ENCODE measurements at places on chromosomes 13 and 19.

GRCh38 chr19:27779954-27780353 lies 1433.0 kb downstream of the UQCRFS1 start:
- no peak for DNase-seq

GRCh38 chr13:29539856-29540255 lies 55.6 kb downstream of the SLC7A1 start:
- DNase-seq = no peak

DNA sequence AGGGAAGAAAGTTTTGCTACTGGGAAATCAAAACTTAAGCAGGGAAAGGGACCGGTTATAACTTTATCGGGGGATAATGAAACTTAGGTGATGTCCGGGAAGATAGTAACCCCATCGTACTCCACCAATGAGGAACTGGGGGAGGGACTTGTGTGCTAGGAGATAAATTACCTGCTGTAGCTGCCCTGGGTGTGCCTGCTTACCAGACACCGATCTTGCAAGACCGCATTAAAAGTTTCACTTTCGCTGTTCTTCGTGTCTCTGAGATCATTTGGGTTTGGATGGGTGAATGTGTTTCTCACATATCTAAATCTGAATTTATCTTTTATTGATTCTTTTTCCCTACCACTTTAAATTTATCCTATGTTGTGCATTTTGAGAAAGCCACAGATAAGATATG lies 381.4 kb downstream of the SLITRK6 start:
- DNase-seq = no peak

GRCh38 chr19:13781547-13781946 lies 7.3 kb downstream of the C19orf53 start:
- no peak for DNase-seq

DNA sequence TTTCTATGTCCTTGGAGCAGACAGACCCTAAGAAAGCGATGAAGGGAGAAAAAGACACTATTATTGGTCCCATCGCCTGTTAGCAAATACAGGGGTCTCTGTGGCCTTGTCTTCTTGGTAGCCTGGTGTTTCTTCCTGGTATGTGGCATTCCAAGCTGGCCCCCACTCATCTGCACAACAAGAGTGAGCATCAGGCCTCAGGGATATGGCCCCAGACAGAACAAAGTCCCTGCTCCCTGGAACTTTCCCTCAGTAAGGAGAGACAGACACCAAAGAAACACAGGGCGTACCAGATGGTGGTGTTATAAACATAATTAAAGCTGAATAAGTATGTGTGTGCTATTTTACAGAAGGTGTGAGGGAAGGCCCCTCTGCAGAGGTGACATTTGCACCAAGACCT lies 48.2 kb upstream of the KPNA3 start:
- DNase-seq = no peak

DNA sequence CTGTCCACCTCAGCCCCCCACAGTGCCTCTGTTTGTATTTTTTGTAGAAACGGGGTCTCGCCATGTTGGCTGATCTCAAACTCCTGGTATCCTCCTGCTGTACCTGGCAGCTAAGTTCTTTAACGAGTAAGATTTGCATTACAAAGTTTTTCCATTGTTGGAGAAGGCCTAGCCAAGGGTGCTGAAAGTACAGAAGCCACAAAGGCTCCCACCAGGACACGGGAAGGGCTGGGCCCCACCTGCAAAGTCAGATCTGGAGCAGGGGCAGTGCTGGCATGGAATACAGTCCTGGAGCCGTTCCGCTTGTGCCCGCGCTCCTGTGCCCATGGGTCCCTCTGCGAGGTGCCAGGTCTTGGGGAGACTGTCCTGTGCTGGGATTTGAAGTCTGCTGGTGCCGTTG lies 12.1 kb downstream of the FZR1 start:
- no peak for DNase-seq

DNA sequence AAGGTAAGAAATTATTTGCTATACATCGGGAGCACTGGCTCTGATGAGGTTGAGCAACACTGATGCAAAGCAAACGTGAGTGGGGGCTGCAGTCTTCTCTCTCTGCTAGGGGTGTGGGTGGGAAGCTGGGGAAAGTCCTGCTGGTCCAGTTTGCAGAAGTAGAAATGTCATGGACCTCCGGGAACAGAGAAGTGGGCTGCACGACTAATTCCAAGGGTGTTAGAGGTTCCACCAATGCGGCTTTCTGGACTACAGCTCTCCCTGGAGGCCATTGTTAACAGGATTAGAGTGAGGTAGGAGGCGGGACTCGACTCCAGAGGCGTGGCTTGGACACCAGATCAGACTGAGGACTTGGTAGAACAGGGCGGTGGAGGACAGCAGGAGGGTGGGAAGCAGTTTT lies 5.7 kb upstream of the FBXO27 start:
- DNase-seq = no peak

GRCh38 chr13:52882785-52883184 lies 34.3 kb upstream of the PCDH8 start:
- no peak for DNase-seq

DNA sequence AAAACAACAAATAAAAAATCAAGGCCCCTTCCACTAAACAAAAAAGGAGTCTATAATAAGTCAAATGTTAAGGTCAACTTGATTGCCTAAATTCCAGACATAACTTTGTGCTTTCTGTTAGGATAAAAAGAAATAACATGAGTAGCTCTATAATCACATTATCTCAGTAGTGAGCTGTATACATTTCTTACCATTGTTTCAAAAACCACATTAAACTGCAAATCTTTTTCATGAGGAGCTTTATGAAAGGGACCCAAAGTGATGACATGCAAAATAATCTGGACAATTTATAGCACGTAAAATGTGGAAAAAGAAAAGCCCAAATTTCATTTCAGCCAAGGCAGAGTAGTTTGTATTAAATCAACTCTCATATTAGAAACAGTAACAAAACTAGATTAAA lies 269.2 kb downstream of the KLF12 start:
- no peak for DNase-seq

DNA sequence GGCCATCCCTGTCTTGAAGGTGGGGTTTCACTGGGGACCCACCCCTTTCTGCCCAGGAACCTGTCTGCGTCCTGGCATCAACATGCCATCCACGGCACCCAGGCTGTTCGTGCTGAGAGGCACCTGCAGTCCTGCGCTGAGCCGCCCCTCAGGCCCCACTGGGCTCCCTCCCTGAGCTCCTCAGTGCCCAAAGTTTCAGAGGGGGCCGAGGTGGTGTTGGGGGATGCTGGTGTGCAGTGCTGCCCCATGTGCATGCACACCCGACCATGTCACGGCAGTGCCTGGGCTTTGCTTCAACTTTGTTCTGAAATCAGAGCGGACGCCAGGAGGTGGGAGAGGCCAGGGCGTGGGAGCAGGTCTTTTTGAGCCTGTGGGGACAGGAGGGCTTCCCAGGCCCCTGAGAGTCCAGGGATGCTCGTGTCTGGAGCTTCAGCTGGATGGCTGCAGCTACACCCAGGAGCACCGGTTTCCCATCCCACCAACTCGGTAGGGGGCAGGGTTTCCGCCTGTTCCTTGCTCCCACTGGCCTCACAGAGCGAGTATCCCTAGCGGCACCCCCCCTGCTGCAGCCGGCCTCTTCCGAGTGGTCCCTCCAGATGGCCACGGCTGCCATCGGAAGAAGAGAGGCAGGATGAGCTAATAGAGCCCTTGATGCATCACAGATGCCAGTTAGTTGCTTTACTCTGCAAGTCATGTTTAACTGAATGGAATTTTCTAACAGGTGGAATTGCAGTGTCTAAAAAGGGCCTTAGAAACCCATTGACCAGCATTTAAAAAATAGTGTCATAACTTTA lies 44.0 kb downstream of the WDFY2 start:
- DNase-seq = no peak

DNA sequence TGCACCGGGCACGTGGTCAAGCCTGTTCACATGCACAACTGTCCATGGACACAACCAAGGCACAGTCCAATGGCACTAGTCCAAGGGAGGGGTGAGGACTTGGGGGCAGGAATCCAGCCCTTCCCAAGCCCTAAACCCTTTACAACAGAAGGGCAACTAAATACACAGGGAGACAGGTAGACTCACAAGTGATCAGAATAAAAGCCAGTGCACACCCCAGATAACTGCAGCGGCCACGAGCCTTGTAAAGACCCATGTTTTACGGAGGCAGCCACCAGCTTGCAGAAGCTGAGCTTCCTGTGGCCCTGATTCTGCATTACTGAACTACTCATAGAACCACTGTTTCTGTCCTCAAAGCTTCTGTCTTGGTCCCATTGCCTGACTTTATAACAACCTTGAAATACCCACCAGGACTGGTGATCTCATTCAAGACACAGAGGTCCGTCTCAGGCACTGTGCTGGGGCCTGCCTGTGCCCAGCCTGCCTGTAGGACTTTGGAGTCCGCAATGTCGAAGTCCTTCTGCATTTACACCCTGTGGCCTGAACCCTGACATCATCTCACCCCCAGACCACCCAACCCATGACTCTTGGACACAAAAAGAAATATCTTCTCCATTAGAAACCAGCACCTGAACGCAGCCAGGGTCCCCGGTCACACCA lies 181.2 kb downstream of the COL4A1 start:
- DNase-seq = no peak

DNA sequence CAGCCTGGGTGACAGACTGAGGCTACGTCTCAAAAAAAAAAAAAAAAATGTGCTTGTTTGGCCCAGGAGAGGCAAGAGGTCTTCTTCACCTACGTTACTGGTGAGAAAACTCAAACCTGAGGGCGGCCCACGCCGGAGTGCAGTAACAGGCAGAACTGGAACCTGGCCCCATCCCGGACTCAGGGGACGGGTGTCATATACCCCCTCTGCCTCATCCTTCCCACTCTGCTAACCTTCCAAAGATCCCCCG lies 414 bp upstream of the ADAT3 start:
- no peak for DNase-seq

DNA sequence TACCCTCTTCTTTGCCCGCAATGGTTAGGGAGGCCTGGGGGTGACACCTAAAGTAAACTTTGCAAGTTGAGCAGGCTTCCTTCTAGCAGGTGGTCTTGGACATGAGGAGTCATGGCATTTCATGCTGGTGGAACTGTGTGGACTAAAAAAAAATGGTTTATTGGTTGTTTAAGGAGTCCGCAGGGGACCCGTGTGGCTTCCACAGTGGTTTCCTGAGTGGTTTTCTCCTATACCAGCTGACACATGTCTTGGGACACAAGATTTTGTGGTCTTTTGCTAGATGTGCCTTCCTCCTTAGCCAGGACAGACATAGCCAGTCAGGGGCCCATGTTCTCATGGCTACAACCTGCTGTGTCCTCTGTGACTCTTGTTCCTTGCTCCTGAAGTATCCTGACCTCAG lies 1.5 kb downstream of the ZNF543 start:
- DNase-seq = no peak

- no peak for DNase-seq
Measured at GRCh38 chr19:7397687-7398086, 49.0 kb downstream of the ARHGEF18 start.

DNA sequence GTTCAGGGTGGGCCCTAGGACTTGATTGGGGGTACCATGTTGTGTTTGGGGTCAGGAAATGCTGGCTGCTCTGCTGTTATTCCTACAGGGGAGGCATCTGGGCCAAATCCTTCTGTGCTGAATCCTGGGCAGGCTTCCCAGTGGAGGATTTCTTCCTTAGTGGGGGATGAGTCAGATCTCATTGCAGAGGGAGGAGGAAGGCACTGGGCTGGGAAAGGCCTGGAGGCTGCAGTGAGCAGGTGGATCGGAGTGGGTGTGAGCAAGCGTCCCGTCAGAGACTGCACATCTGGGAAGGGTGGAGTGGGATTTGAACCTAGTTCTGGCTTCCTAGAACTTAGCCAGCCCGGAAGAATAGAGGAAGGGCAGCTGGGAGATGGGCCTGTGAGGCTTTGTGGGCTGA lies 11.5 kb downstream of the CCDC124 start:
- DNase-seq = no peak

GRCh38 chr13:73274147-73274546 lies 215.3 kb downstream of the KLF5 start:
- DNase-seq = no peak

DNA sequence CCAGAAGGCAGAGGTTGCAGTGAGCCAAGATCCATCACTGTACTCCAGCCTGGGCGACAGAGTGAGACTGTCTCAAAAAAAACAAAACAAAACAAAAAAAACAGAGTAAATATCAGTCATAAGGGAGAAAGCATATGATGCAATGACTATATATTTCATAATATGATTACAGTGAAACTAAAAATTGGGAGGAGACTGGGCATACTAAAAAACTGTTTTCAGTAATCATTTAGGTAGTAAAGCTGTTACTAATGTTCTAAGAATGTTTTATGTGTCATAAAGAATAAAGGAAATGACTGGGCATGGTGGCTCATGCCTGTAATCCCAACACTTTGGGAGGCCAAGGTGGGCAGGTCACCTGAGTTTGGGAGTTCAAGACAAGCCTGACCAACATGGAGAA lies 15.9 kb downstream of the ZNF573 start:
- DNase-seq = no peak

- DNase-seq = no peak
Measured at GRCh38 chr13:29969286-29969685, 118.9 kb upstream of the UBL3 start.

DNA sequence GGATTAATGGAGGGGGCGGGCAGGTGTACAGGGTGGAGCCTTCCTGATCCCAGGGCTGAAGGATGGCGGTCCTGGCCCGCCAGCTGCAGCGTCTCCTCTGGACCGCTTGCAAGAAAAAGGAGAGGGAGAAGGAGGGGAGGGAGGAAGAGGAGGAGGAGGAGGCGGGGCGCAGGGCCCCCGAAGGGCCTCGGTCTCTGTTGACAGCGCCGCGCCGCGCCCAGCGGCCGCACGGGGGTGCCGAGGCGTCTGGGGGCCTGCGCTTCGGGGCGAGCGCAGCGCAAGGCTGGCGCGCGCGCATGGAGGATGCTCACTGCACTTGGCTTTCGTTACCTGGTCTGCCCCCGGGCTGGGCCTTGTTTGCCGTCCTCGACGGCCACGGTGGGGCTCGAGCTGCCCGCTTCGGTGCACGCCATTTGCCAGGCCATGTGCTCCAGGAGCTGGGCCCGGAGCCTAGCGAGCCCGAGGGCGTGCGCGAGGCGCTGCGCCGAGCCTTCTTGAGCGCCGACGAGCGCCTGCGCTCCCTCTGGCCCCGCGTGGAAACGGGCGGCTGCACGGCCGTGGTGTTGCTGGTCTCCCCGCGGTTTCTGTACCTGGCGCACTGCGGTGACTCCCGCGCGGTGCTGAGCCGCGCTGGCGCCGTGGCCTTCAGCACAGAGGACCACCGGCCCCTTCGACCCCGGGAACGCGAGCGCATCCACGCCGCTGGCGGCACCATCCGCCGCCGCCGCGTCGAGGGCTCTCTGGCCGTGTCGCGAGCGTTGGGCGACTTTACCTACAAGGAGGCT lies at the start of gene PPM1N:
Gene PPM1N, plus strand, starts transcription at position 33 of the 785 bp plus-strand sequence. Its CDS starts 30 bp downstream, at position 63.
- DNase-seq = peak; percentile 74

GRCh38 chr13:30623392-30623791 lies 5.7 kb downstream of the USPL1 start:
- no peak for DNase-seq

- DNase-seq = no peak
Measured at GRCh38 chr19:35024095-35024494, 6.2 kb upstream of the SCN1B start.

GRCh38 chr19:4066176-4066606 lies 508 bp downstream of the ZBTB7A start:
- DNase-seq = no peak

Measured in CD4-positive, alpha-beta T cell treated with Interleukin-10 for 1 hour (primary cell).